Left lung (tissue), 14 donors: ENCODE measurements at places on chromosomes 13 and 19.

DNA sequence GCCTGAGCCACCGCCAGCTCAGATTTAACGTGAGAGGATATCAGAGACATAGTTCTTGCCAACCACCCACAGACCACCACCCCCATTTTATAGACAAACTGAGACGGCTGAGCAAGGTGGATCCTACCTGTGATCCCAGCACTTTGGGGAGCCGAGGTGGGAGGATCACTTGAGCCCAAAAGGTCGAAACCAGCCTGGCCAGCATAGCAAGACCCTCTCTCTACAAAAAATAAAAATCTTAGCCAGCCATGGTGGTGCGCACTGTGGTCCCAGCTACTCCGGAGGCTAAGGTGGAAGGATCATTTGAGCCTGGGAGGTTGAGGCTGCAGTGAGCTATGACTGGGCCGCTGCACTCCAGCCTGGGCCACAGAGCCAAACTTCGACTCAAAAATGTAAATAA, 30.6 kb upstream of the NDUFS7 start:
- DNase-seq = no peak

GRCh38 chr19:29016926-29017760, 195.8 kb downstream of the UQCRFS1 start:
- DNase-seq = no peak

DNA sequence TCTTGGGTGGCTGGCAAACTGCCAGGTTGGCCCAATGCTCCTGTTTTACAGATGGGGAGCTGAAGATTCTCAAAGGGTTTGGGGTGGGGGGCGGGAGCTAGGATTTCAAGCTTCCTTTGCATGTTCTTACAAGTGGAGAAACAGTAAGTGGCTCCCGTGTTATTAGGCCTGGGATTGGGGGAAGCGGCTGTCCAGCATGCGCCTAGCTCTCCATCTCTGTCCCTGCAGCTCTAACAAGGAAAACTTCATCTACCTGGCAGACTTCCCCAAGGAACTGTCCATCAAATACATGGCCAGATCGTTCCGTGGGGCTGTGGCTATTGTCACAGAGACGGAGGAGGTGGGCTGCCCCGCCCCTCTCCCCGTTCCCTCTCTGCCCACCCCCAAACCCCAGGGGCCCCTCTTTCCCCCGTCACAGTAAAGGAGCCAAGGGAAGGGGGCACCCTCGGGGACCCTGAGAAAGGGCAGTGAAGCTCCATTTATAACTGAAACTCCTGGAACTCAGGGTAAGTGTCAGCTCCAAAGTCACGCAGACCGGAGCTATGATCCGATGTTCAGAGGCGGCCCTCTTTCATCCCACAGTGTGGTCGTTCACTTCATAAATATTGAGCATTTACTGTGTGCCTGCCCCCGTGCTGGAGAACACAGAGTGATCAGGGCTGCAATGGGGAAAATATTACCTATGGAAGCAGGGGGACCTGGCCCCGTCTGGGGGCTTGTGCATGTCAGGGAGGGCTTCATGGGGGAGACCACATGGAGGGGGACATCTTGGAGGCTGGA, 14.9 kb upstream of the PSMD8 start:
- DNase-seq = no peak

DNA sequence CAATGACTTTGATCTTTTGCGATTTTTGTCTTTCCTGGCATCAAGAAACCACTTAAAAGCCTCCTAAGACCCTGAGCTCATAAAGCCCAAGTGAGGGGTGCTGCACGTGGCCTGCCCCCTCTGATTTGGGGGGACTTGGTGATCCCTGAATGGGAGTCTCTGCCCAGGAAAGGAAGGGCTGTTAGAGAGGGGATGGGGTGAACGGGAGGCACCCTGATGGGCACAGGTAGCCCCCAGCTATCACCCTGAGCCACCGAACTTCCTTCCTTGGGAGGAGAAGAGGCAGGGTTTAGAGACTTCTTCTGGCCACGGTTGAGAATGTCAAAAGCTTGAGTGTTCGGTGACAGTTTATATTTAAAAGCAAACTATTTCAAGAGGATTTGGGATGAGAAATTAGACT, 305.5 kb downstream of the ZNF536 start:
- no peak for DNase-seq

- no peak for DNase-seq
Measured at GRCh38 chr19:9862938-9863337, 27.8 kb downstream of the PIN1 start.

GRCh38 chr13:97757807-97758206, 195.7 kb upstream of the IPO5 start:
- no peak for DNase-seq

GRCh38 chr19:30074096-30074495, 132.1 kb downstream of the URI1 start:
- DNase-seq = no peak

GRCh38 chr13:105597573-105597972, 937.9 kb downstream of the EFNB2 start:
- no peak for DNase-seq
